Activated CD4-positive, CD25-positive, alpha-beta regulatory T cell treated with anti-CD3 and anti-CD28 coated beads, Interleukin-2, amount 50 U/mL, for 72 hours (primary cell): ENCODE measurements at places on chromosomes 12 and 14.

DNA sequence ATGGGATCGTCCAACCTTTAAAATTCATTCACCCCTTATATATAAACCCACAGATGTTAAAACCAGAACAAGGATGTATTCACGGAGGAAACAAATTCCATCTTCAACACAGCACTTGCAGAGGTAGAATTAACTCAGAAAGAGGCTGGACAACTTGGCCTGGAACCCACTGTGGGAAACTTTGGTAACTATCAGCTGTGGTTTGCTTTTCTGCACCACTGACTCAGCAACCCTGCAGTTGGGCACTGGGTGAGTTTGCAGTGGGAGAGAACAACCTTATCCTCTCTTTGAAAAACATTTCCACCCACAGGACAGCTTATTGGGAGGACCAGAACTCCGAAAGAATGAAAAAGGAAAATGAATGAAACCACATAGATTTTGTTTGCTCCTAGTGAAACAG, 66.3 kb downstream of the ZNF664 start:
- no peak for DNase-seq

DNA sequence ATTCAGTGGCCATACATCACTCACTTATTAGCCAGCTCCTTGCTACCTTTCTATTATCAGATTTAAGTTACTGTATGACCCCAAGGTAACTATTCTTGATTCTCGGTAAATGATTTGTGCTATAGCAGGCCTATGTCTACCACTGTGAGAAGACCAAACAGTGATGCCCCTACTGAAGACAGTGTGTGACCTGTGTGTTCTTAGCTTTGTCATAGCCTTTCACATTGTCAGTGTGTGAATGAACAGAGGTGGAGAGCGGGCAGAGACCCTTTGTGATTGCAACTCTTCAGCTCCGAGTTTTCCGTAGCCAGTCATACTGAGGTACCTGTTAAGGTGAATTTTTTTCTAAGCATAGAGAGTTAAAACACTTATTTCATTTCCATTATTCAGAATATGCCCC, 294.0 kb downstream of the LRFN5 start:
- no peak for DNase-seq

- DNase-seq: no peak
Measured at GRCh38 chr14:86790408-86791364, 1202.3 kb downstream of the GALC start.

GRCh38 chr14:65748796-65749195, 336.3 kb downstream of the FUT8 start:
- DNase-seq: no peak

DNA sequence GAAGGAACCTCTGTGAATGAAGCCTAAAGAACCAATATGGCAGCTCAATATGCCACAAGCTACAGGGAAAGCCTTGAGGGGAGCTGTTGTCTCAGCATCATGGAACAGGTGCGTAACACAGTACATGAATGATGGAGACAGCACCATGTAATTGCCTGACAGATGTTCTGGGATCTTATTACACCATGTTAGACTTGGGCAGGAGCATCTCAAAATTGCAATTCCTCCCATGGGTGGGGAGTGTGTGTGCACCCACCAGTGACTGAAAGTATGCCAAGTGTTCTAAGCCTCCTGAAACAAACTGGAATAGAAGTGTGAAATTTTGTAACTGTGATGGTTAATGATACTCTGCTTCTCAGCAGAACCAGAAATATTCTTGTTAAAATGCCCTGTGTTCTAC, 151.0 kb upstream of the SRRM4 start:
- no peak for DNase-seq

DNA sequence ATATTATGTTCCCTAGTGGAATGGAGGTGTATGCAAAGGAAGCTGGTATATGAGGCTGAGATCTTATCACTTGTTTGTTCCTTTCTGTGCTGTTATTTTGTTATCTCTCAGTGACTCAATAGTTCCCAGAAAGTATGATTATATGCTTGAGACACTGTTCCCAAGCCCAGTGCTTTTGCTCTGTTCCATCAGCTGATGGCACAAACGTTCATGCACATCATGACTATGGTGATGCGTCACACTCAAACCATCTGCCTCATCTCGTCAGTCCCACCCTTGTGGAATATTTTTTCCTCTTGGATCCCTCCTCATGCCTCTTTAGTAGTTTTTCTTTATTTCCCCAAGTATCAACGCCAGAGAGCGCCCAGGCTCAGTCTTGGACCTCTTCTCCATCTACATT, 786.9 kb downstream of the AACS start:
- no peak for DNase-seq

GRCh38 chr14:31752867-31753661, 191.9 kb downstream of the NUBPL start:
- DNase-seq: no peak

- DNase-seq: no peak
Measured at GRCh38 chr12:64411427-64411826, 7.2 kb downstream of the XPOT start.

- DNase-seq: no peak
Measured at GRCh38 chr14:63632932-63633514, 8.6 kb downstream of the WDR89 start.

DNA sequence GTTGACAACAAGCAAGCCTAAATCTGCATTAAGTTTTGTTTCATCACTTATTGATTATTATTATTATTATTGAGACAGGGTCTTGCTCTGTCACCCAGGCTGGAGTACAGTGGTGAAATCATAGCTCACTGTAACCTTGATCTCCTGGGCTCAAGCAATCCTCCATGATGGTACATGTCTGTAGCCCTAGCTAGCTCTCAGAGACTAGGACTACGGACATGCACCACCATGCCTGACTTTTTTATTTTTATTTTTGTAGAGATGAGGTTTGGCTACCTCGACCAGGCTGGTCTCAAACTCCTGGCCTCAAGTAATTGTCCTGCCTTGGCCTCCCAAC, 35.7 kb upstream of the STK38L start:
- DNase-seq: no peak

DNA sequence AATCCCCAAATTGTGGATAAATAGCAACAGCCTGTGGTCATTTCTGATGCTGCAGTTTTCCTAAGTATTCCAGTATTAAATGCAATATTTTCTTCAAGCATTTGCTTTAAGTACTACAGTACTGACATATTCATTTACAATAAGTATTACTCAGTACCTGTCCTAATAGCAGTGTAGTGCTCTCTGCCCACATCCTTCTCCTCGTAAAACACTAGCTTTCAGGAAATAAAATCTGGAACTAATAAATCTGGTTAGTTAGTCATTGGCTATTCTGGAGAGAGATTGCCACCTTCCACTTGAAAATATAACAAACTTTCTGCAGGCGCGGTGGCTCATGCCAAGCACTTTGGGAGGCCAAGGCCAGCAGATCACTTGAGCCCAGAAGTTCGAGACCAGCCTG, 441.5 kb downstream of the PRKD1 start:
- no peak for DNase-seq

- DNase-seq: no peak
Measured at GRCh38 chr12:74539261-74539660, 1.6 kb downstream of the ATXN7L3B start.

- no peak for DNase-seq
Measured at GRCh38 chr14:52286661-52287649, 19.5 kb downstream of the PTGDR start.

GRCh38 chr14:69704319-69704718, 62.6 kb upstream of the SRSF5 start:
- no peak for DNase-seq

GRCh38 chr12:12714276-12715021, 2.7 kb upstream of the CDKN1B start:
- DNase-seq: peak; percentile 44

DNA sequence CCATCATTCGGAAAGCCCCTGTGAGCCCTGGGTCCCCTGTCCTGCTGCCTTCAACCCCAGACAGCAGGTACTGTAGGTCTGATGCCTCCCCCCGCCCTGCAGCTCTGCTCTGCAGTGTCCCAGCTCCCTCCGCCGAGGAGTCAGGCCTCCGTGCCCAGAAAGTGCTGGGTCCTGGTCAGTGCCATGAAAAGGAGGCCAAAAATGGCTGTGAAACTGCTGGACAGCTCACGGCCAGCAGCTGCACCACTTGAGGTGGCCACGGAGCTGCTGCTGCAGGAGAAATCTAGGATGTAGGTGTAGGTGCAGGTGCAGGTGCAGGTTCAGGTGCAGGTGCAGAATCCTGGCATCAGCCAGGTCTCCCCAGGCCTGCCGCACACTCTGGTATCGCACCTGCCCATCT, 196.1 kb downstream of the SLC15A4 start:
- no peak for DNase-seq

GRCh38 chr14:60734465-60735242, at the start of gene MNAT1:
Gene MNAT1, plus strand, starts transcription at chr14:60734761. Its CDS starts 102 bp downstream, at chr14:60734863.
- peak; percentile 66 for DNase-seq

GRCh38 chr12:100877776-100878175, 83.2 kb downstream of the ANO4 start:
- DNase-seq: no peak

GRCh38 chr12:107486140-107486892, 199.3 kb upstream of the PWP1 start:
- DNase-seq: no peak

DNA sequence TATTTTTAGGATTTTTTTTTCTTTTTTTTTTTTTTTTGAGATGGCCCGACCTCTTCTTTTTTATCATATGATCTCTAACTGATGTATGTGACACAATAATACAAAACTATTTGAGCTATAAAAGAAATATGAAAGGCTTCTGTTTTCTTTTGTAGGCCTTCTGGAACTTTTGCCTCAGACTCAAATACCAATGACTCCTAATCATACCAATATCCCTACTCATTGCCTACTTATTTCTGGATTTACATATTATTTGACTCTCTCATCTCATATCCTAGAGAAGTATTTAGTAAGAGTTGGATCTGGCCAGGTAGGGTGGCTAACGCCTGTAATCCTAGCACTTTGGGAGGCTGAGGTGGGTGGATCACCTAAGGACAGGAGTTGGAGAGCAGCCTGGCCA, 12.7 kb upstream of the WDR89 start:
- no peak for DNase-seq

- DNase-seq: no peak
Measured at GRCh38 chr14:33505266-33505962, 445.5 kb downstream of the EGLN3 start.

GRCh38 chr12:102740141-102740955, 176.7 kb downstream of the PAH start:
- DNase-seq: no peak

- DNase-seq: no peak
Measured at GRCh38 chr14:39873791-39874190, 441.6 kb upstream of the FBXO33 start.

GRCh38 chr14:92949496-92950192, 26.7 kb downstream of the CHGA start:
- no peak for DNase-seq

DNA sequence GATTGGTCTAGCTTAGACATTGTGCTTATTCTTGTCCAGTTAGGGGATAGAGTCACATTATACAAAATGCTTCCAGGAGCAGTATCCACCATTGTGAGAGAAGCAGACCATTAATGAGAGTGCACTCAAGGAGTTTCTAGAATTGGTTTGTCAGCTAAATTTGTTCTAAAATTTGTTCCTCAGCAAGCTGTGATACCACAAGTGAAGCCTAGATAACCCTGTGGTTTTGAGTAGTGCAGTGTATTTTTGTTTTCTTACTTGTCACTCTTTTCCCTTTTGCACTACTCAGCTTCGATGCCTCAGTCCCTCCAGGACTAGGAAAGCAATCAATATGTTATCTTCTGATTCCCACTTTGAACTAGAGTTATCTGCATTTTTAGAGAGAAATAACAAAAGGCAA, 42.5 kb upstream of the AKAP6 start:
- no peak for DNase-seq

DNA sequence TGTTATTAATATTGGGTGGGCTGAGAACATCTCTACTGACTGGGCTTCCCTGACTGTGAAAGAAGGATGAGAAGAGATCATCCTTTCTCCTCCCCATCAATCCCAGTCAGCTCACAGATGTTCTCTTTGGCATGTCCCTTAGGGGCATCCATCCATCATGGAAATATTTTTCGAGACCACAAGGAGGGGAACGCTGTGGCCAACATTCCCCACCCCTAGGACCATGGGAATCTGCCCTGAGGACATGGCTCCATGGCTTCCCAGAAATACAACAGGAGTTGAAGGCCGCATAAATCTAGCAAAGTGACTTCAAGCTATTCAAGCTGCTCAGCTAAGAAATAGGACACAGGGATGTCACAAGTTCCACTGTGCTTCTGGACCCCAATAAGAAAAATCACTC, 456.8 kb downstream of the MED13L start:
- DNase-seq: no peak

DNA sequence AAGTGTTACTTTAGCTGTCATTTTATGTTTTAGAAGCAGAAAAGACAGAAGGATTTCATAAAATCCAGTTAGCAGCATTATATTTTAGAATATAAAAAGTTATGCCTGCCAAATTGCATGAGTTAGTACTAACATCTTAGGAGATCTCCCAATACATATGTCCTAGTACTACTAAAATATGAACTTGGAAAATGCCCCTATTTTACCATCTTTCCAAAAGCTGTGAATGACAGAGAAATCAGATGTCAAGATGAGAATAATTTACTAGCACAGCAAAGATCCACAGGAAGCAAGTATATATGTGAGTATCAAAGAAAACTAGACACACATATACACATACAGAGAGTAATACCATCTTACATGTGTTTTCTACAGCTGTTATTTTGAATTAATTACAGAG, 196.9 kb downstream of the CPNE8 start:
- DNase-seq: no peak

GRCh38 chr14:54120260-54120659, 163.6 kb upstream of the BMP4 start:
- no peak for DNase-seq

DNA sequence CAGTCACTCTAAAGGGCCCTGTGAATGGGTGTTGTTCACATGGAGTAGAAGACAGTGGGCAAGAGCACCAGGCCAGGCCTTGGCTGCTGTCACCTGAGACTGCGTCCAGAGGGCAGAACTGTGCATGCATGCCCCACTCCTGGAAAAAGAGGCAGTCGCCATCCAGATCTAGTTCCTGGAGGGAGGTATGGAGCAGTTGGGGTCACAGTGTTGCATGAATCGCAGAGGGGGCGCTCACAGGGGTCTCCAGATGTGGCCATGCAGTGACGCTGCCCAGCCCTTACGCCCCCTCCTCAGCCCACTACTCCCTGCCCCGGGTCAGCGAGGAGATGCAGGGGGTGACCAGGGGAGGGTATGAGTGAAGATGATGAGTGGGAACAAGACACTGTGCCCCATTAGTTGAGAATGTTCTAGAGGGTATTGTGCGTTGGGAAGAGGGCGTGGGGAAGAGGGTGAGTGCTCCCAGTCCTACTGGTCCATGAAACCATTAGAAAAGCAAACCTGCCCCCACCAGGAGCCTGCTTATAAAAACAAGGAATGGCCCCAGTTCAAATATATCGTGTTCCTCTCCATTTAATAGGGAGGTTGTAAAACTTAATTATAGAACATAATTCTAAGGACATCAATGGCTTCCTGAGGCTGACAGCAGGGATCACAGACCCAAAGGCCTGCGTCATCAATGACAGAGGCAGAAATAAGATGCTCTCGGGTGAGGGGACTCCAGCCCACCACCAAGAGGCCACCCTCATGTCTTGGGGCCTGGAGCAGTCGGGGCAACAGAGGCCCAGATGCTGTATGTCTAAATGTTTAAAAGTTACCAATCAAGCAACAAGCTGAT, 32.2 kb upstream of the BCL7A start:
- DNase-seq: no peak

- no peak for DNase-seq
Measured at GRCh38 chr14:96803958-96804357, 6.8 kb downstream of the VRK1 start.
